KBM-7 (cell line): ENCODE measurements at places on chromosomes 1 and 21.

DNA sequence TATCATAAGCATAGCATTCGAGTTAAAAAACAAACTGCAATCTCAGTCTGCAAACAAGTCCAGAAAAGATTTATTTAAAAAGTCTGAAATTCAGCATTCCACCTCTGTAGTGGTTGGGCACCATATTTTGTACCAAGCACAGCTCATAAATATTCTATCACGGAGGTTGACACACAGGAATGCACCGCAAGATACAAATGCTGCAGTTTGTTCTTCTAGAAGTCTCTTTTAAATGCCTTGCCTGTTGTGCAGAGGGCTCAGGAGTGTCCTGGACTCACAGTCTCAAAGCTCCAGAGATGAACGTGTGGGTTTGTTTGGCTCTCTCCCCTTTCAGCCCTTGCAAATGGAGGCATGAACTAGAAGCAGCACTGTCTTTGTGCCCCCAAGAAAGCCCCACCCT is 212.4 kb upstream of the USP24 start:
- DNase-seq: no peak

DNA sequence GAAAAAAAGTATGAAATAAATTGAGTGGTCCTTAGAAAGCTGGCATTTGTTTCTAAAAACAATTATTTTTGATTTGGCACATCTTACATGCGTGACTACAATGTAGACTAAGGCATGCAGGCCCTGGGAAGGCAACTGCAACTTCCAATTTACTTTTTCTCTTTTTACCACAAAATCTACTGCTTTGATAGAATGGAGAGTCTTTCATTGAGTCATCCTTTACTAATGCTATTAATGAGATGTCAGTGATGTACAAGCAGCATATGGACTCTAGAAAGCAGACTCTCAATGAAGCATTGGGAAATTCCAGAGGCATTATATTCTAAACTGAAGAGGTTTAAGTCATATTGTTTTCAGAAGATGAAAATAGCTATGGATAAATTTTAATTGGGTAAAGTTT is 29.6 kb upstream of the PRRX1 start:
- DNase-seq: no peak

GRCh38 chr1:229430761-229431283 is 3.1 kb downstream of the ACTA1 start:
- DNase-seq: peak; percentile 70

DNA sequence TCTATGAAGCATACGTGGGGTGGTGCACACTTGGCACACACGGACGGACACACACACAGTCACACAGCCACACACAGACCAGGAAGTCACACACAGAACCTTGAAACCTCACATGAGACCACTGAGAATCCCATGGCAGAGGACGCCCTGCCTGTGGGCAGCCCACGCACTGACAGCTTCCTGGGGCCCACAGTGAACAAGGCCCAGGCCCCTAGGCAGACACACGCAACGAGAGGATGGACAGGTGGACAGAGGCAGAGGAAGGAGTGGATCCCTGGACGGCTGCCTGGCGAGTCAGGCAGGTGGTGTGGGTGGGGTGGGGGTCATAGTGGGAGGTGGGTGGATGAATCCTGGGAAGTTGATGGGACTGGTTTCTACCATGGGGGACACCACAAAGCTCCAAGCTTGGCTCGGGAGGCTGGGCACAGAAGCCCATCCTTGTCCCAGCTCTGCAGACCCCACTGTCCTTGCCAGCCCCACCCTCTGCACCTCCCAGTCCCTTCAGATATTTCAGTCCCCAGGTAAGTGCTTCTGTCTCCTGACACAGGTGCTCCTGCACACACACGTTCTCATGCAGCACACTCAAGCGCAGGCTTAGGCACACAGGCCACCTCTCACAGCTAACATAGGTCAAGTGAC is 49.1 kb downstream of the WNT9A start:
- DNase-seq: no peak

- no peak for DNase-seq
These were observed 489 bp downstream of the ACOT11 start for GRCh38 chr1:54548389-54549044.
